ENCODE measurements at places on chromosomes 5 and 9.

DNA sequence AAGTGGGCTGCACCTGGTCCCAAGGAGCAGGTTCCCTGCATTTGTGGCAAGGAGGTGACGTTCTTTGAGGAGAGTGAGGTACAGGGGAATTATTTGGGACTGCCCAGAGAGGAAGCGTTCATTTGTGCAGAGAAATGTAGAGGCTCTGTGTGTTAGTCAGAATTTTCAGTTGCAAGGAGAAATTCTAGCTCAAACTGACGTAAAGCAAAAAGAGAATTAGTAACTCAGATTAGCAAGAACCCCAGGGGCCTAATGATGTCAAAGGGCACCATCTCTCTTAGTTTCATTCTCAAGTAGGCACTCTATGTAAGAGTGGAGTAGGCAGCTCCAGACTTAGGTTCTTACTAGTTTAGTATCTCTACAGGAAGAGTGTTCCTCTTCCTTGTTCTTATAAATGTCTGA lies 2.4 kb upstream of the TXN start:
- no peak for DNase-seq

DNA sequence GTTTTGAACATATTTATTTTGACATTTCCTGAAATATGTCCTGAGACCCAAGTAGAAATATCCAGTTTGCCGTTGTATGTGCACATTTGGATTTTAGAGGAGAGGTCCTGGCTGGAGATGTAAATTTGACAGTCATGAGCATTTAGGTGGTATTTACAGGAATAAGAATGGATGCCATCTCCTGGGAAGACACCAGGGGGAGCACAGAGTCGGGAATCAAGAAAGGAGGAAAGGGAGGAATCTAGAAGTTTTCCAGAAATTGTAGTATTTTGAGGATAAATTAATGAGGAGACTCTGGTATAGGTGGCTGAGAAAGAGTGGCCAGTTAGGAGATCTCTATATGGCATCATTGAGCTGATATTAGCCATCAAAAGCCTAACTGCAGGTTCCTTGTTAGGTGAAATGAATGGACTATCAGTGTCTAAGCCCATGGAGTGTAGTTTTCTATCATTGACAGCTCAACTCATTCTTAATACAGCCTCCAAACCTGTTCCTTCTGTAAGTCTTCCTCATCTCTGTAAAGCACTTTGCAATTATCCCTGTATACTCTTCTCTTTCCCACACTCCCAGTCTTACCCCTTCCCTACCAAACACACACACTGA lies 7.2 kb downstream of the GAPT start:
- no peak for DNase-seq

DNA sequence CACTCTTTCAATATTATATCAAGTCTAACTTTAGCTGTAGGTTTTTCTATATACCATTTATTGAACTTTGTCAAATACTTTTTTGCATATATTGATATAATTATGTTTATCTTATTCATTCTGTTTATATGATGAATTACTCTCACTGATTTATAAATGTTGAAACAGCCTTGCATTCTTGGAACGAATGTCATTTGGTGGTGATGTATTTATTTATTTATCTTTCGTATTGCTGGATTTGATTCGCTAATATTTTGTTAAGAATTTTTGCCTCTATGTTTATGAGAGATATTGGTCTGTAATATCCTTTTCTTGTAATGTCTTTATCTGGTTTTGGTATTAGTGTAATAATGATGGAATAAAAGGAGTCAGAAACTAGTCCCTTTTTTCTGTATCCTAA lies 563.9 kb downstream of the ANXA1 start:
- no peak for DNase-seq

DNA sequence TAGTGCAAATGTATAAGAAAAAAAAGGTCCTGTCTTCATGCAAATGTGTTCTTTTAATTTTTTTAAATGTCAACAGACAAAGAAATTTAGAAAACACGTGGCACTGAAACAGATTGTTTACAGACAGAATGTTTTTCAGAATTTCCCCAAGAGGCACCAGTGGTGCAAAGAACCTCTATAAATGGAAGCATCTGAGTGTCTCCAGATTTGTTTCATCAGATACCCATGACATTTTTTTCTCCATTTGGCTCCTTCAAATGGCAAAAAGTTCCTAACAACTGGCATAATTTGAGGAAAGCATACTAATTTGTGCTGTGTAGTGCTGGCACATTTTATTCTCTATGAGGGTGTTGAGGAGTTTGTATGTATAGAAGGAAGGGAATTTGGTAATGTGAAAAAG lies 15.0 kb downstream of the CCDC192 start:
- no peak for DNase-seq

GRCh38 chr5:77449277-77449676 lies 42.8 kb downstream of the WDR41 start:
- DNase-seq = no peak

DNA sequence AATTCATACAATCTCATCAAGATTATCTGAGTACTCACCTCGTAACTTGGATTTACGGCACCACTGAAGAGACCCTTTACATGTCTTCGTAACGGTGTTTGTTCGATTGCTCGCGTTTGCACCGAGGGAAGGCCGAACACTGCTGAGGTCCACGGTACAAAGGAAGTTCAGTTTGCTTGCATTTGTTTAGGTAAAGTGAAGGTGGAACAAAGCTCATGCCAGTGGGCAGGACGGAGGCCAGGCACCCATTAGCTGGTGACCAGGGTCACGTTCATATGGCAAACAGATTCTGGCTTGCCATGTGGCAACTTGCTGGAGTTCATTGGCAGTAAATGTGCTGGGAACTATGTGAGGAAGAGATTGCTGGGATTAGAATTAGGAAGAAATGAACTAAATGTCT lies 164.8 kb downstream of the MACROH2A1 start:
- no peak for DNase-seq

DNA sequence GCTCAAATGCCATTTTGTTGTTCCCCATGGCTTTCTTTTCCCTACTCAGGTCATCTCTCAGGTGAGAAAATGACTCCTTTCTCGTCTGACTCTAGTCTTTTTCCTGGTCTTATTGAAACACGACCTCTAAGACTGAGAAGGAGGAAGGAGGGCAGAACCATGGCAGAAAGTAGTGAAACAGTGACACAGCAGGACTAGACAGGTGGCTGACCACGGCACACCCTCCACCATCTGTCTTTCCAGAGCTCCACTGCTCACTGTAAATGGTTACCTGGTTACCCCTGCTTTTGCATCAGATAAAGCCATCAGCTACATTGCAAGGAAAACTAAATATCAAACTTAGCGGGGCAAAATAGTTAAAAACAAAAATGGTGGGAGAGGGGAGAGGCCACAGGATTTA lies 30.9 kb downstream of the NR4A3 start:
- DNase-seq = no peak

DNA sequence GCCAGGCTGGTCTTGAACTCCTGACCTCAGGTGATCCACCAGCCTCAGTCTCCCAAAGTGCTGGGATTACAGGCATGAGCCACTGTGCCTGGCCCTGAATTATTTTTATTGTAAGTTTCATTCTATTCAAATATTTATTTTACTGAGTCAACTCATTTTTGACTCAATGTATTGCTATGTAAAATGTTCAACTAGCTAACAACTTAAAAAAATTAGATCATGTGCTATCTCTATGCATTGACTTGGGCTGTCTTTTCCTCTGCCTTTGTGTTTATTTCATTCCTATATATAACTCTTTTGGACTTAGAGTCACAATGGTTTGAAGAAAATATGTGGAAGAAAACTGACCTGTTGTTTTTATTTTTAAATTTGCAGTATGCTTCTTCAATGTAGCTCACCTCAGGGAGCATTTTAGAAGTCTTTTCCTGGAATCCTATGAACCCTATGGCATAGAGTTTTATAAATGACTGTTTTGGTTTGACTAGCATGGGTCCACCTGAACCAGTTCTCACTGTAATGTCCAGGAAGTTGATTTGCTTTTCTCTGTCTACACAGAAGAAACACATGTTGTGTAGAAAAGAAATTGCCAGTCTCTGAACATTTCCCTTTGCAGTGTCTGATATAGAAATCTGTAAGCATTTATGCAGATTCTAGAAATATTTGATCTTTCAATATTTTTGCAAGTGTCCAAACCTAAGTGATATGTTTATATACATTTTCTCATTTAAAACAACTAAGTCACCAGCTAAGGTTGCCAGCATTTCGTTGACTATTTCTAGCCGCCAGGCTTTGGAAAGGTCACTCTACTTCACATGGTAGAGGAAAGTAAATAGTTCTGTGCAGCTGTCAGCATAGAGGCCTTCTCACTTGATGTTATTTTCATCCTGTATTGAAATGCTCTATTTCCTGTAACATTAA lies 138.8 kb downstream of the PCSK1 start:
- no peak for DNase-seq

- DNase-seq = no peak
Observed at GRCh38 chr9:117624106-117624505, 80.1 kb upstream of the TLR4 start.

DNA sequence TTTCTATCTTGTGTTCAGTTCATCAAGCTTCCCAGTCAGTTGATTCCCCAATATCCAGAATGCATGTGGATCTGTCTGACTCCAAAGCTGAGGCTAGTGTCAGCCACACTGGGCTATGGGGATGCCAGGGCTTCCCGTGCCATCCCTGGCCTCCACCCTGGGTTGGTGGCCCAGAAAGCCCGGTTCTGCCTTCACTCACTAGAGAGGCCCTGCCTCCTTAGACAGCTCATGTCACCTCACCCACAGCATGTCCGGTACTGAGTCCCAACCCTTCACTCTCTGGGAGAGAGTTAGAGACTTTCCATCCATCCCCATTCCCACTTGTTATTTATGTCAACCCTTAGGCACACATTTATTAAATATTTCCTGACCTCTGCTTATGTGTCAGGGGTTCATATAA lies 119.5 kb upstream of the GPR151 start:
- DNase-seq = no peak

DNA sequence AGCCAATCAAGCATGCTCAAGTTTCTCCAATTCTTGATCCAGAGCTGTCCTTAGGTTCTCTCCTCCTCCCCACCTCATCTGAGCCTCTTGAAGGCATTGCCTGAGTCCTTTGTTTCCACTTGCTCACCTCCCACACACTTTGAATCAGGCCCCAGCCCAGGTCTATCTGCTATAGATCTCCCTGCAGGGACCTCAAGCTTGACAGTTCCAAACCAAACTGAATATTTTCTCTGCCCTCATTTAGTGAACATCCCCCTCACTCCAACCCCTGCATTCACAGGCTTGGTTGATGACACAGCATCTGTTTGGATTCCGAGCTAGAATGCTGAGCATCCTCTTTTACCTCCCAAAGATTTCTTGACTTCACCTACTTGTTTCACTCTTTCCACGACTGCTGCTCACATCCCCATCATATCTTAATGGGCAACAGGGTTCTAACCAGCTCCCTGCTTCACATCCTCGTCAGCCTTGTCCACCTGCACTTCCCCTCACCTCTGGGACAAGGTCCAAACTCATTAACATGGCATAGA lies 474.5 kb downstream of the ZSWIM6 start:
- no peak for DNase-seq

GRCh38 chr5:94316916-94317838 lies 301.2 kb downstream of the KIAA0825 start:
- no peak for DNase-seq

DNA sequence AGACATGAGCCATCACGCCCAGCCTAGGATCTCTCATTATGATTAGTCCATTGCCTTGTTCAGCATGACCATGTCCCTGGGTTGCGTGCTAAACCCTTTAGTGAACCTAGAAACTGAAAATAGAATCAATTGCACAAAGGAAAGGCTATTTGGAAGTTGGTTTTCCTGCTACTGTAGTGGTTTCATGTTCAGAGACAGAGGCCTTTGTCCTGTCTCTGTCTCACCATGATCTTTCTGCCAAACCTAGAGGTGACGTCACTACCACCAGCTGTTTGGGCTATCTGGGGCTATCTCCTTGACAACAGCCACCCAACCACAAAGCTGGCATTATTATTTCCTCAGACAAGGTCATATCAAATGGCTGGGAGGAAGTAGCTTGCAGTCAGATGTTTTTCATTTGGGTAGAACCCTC lies 4.0 kb upstream of the CDK5RAP2 start:
- DNase-seq = peak; percentile 98

DNA sequence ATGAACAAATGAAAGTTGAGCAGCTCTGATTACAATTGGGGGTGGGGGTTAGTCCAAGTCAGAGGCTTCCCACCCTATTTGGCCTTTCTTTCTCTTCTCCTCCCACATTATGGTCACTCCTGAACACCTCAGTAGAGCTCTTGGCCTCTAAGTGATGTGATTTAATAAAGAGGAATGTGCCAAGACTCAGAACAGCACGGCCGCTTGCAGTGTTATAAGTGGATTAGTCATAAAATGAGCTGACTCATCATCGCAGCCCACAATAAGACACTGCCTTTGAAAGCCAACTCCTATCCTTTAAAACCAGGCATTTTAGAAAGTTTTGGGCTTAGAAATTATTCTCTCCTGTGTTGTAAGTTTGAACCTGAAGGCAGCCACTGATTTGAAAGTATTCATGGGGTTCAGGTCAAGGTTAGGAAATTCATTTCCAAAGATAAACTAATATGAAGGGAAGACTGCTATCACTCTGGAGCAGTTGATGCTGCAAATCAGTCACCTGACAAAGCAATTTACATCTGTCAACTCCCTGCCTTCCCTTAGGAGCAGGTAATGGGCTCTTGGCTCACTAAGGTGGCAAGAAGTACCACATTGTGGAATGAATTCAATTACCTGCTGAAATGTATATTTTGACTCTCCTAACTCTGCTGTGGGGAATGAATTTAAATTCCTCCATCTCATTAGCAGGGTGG lies 283.6 kb upstream of the NMUR2 start:
- DNase-seq = no peak

- DNase-seq = no peak
Observed at GRCh38 chr9:88950341-88951154, 40.7 kb upstream of the S1PR3 start.

DNA sequence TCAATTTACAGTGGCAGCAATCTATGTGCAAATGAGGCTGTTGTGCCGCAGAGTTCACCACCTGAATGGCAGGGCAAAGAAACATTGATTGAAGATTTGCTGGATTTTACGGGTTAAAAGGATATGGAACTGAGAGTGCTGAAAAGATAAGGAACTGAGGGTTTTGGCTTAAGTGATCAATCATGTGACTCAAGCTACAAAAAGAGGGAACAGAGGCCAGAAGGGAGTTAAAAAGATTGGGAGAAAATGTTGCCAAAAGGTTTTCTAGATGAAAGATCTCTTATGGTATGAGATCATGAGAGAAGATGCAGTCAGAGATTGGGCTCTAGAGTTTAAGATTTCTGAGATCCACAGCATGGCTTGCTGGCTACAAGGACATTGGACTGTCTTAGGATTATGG lies 7.9 kb upstream of the RIMOC1 start:
- DNase-seq = no peak

- no peak for DNase-seq
Observed at GRCh38 chr9:93509084-93509483, 55.7 kb upstream of the FAM120AOS start.

GRCh38 chr9:130741831-130742449 lies 48.4 kb downstream of the EXOSC2 start:
- no peak for DNase-seq

DNA sequence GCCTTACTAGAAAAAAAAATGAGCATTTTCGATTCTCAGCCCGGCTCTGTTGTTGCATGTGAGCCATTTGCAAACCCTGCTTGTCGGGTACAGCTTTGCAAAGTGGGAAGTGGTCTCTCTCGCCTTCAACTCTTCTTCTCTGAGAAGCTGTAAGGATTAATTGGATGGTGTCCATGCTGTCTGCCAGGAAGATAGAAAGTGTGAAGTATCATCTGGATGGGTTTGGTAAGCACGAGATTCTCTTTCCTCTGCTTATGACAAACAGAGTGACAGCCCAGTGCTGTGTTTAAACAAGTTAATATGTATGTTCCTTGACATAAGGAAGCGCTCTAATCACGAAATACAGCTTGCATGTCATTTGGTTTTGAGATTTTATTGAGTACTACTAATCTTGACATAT lies 109.1 kb upstream of the SPATA31D4 start:
- DNase-seq = peak; percentile 18
